ENCODE measurements at places on chromosomes 3 and 15.

DNA sequence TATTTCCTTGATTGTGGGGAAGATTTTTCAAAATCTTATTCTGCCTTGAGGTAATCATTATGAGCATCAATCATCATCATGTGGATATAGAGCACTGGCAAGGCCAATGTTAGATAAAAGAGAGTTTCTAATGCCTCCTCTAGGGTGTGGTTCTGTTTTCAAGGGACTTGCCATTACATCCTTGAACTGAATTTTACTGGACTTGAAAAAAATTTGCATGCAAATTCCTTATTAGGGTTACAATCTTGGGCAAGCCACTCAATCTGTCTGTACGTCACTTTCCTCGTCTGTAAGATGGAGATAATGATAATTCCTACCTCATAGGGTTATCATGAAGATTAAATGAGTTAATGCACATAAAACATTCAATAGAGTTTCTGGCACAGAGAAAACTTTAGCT is 156.2 kb upstream of the WNT5A start:
- no peak for DNase-seq

DNA sequence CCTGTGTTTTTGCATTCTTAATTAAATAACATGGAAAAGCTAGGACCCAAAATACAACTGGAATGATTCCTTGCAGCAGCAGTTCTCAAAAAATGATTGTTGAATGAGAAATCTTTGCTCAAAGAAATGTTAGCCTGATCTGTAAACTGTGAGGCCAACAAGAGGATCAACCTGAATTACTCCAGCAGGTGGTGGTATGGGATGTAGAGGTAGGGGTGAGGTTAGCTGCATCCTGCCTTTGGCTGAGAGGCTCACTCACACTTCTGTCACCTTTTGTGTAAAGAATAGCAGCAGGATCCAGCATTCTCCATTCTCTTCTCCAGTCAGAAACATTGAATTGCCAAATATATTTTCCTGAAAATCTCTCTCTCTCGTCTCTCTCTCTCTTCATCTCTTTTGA is 26.5 kb upstream of the FAM98B start:
- DNase-seq = no peak

DNA sequence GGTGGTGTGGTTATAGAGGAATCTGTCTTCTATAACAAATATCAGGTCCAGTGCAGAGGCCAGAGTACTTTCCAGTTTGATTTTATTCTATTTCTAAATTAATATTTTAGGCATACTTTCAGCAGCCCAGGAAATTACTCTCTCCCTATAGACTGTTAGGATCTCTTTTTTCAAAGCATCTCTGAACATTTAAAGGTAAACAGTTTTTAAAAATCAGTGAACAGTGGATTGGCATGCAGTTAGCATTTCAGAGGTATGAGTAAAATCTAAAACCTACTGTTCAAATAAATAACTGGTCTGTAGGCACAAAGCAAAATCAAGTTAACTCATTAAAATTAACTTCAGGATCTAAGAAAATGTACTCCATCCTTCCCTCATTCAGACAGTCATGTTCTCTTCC is 3.0 kb downstream of the ZBED2 start:
- no peak for DNase-seq

DNA sequence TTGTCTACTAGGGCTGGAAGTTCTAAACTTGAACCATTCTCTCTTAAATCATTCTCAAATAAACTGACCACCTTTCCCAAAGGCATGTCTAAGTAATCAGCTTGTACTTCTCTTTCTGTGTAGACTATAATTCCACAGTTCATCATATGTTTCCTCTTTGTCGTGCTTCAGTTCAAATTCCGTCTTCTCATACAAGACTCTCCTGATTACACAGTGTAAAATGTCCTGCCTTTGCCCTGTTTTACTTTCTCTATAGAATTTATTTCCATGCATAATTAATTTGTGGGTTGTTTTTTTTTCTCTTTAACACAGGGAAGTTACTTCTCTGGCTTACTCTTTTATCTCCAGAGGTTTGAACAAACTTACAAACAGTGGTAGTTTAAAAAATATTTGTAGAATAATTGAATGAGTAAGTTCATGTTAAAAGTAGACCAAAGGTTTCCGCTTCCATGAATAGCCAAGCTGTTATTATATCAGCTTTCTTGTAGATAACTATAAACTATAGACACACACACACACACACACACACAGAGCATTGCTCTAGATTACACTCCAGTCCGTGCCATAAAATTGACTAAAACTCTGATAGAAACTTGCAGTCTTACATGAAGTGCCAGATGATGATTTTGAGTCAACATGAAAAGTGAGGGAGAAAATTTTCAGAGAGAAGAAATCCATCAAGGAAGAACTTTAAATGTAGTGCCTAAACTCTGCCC is 119.0 kb downstream of the SUCNR1 start:
- DNase-seq = no peak

DNA sequence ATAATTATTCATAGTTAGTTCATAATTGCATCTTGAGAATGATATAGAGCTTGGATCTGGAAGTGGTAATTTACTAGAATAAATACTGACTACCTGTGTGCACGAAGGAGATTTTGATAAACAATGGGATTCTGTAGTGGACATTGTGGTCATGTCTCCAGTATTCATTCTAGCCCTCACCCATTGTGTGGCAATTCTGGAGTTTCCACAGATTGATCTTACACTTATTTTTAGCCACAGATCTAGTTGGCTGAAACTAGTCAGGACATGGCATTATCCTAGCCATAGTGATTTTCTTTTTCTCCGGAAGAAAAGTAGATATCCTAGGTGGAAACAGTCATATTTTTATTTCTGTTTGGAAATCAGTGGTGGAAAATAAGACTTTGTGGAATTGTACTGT is 833.1 kb downstream of the NAALADL2 start:
- no peak for DNase-seq

DNA sequence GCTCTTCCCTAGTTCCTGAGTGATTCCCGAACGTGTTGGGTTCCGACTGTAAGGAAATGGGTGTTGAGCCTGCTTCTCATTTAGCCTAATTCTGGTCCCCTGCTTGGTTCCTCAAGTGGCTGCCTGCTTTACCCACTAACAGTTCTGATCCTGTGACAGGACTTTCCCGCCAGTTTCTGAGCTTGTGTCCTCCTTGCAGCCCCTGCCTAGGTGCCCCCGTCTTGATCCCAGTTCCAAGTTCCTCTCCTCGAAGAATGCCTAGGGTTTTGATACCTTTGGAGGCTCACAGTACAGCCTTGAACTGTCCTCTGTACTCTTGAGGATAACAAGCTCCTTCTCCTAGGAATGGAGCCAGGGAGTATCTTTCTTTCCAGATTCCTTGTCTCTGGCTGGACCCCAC is 12.0 kb upstream of the RASGRF1 start:
- DNase-seq = no peak

- DNase-seq = no peak
Observed at GRCh38 chr15:92612891-92613290, 42.7 kb downstream of the FAM174B start.

- no peak for DNase-seq
Observed at GRCh38 chr3:185460309-185460708, 38.5 kb downstream of the TMEM41A start.

DNA sequence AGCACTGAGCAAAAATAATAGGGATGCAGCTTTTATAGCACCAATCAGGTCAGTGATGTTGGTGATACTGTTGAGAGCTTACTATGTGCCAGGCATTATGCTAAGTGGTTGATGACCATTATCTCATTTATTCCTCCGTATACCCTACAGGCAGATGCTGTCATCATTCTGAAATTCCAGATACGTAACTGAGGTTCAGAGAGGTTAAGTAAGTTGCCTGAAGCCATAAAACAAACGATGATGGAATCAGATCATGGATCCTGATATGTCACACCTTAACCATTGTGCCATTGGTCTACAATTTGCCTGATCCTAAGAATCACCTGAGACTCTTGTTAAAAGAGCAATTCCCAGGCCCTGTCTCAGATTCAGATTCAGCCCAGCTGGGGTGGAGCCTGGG is 49.5 kb downstream of the ST6GAL1 start:
- DNase-seq = no peak

- DNase-seq = no peak
Observed at GRCh38 chr3:40766396-40766795, 241.6 kb downstream of the ZNF621 start.
